ENCODE measurements at places on chromosomes 16 and 17. TPM values are rescaled to one million over a fixed set of nuclear protein-coding genes. Genes with fewer than 3 reads are reported as not detected.
A peak's percentile ranks its signal among the peaks of the same experiment; 100 is the strongest.

CHD9 gene
- total RNA-seq, result 39.3 TPM

GP1BA gene
- not detected for total RNA-seq

SOX15 gene
- total RNA-seq, result 74.0 TPM

SLC6A4 gene
- total RNA-seq, result 1.5 TPM

TAC4 gene
- not detected for total RNA-seq

CD7 gene
- total RNA-seq, result 0.80 TPM

DNA sequence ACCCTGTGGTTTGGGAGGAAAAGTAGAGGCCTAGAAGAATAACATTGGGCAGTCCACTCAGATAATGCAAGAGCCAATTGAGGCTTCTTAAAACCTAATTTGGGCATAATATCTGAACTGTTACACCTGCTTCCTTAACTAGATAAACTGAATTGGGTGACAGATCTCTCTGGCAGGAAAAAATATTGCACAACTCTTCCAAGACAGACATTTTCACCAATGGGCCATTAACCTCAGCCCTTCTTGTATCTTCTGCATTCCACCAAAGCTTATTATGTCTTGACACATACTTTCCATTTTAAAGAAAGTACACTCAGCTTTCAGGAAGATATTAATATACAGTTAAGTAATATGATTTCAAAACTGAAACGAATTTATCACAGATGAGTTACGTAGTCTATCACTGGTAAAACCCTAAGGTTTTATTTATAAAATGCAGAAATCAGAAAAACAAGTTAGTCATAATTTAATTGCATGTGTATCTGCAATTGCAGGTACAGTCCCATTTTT lies 79.9 kb upstream of the MON1B start:
- ATAC-seq, result no peak

DNA sequence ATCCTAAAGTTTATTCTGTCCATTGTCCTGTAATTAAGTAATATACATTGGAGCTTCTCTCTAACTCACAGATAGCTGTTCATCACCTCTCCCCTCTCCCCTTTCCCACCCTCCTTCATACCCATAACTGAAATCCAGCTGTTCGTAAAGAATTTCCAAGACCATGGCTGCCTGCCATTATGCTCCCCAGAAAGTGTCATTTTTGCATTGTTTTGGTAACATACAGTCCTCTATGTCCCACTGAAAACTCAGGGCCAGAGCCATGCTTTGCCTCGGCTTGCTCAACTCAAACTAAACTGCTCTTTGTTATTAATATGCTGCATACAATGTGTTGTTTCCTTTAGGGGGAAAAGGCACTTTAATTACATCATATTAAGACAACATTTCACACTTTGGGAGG lies 132.0 kb downstream of the MRTFB start:
- ATAC-seq, result no peak

DNA sequence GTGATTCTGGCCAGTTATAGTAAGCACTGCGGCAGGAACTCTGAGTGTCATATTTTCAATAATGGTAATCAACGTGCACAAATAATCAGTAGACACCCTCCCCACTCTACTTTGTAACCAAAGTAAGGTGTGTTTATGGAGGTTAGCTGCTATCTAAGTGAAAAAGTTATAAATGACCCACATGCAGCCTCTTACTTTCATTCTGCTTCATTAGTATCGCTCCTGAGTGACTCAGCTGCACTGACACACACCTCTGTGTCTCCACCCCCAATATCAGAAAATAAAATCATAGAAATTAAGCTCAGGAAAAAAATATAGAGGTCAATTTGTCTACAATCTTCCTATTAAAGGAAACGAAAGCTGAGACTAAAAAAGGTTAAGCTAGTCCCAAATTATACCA lies 64.1 kb upstream of the TRAP1 start:
- no peak for ATAC-seq

DNA sequence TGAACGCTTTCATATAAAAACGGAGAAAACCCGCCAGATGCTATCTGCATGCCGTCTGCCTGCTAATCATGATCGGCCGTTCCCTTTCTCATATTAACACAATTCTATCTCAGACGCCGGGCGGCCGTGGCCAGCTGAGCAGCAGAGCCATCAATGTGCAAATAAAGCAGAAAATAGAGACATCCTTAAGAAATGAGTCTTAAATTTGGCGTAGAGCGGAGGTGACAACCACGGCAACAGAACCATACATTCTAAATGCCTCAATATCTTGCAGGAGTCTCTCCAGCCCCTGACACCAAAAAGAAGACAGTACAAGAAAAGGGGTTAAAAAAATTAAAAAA lies 2.7 kb upstream of the IRX5 start:
- no peak for ATAC-seq

- ATAC-seq, result peak; percentile 13
Measured at GRCh38 chr17:46894476-46895151, 28.3 kb upstream of the GOSR2 start.

GRCh38 chr16:200388-200787 lies 20.1 kb downstream of the HBQ1 start:
- no peak for ATAC-seq

DNA sequence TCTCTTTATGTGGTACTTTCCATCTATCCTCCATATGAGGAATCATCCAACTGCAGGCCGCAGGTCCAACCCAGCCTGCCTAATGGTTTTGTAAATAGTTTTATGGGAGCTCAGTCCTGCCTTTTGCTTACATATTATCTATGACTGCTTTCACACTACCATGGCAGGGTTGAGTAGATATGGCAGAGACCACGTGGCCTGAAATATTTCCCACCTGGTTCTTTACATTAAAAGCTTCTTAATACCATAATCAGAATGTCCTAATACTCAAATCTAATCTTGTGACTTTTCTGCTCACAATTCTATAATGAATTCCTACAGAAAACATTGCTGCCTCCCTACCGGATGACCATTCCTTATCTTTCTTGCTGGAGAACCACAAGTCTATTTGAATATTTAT lies 71.7 kb downstream of the SHCBP1 start:
- ATAC-seq, result no peak

- ATAC-seq, result no peak
Measured at GRCh38 chr17:83004791-83005380, 74.5 kb upstream of the METRNL start.

GRCh38 chr16:7590934-7591333 lies 258.3 kb downstream of the RBFOX1 start:
- no peak for ATAC-seq

Measured in esophagus mucosa (tissue), 1 donor.